ENCODE measurements at places on chromosomes 5 and 9. TPM values are rescaled to one million over a fixed set of nuclear protein-coding genes. Genes with fewer than 3 reads are reported as not detected.

The SGCD gene
- polyA plus RNA-seq: 5.0 TPM

GRCh38 chr5:100789694-100790093 is 113.4 kb downstream of the ST8SIA4 start:
- no peak for DNase-seq

DNA sequence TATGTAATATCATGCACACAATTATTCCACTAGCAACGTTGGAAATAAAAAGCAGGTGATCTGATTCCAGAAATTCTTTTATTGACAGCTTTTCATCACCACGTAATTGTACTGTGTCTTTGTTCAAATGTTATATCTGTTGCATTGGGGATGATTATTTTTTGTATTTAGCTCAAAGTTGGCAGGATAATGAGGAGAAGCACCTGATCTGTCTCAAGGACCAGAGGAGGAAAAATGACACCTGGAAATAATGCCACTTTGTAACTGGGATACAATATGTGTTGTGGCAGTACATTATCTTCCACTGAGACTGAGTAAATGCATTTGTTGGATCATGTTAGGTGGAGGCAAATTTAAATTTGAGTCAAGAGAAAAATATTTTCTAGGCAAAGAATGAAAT is 1298.8 kb upstream of the CDH6 start:
- no peak for DNase-seq

The INSL6 gene
- polyA plus RNA-seq: 18.7 TPM

DNA sequence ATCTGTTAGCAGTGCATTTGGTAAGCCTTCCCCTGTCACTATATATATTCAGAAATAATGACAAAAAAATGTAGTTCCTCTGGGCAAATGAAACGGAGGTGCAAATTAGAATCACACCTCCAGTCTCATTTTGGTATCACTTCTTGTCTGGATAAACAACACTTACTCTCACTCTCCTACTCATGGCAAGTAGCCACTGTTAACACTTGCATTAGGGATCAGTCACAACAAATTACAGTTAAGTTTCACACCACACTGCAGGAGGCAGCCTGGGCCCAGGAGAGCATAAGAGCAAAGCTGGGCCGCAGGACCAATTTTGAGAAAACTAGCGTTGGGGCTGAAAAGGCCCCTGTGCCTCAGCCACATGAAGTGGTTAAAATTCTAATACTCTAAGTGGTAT is 161.0 kb downstream of the ELAVL2 start:
- DNase-seq: no peak

The CDH6 gene
- polyA plus RNA-seq: 3.6 TPM

GRCh38 chr5:38494763-38495162 is 61.7 kb downstream of the LIFR start:
- no peak for DNase-seq

The SLC6A3 gene
- 0.83 TPM for polyA plus RNA-seq

The LCN9 gene
- polyA plus RNA-seq: not detected

DNA sequence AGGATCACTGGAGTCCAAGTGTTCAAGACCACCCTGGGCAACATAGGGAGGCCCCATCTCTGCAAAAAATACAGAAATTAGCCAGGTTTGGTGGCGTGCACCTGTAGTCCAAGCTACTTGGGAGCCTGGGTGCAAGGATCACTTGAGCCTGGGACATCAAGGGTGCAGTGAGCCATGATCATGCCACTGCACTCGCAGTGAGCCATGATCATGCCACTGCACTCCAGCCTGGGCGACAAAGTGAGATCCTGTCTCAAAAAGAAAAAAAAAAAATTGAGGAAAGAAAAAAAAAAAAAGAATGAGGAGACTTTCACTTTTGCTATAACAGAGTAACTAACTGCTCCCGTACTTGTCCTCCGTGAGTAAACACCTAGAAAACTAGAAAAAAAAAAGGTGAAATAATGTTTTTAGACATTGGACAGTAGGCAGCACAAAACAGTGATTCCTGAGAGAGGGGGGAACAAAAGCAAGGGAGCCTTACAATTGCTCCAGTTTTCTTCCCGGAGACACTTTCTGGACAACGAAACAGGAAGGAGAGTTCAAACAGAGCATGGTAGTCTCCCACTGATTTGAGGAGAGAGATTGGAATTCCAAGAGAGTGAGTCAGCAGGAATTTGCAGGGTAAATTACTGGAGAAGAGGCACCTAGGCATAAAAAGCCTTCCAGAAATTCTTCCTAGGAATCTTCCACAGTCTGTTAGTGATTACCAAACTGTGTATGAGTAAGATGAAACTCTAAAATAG is 6.9 kb upstream of the ZBTB5 start:
- DNase-seq: no peak

The SCGB3A2 gene
- not detected for polyA plus RNA-seq

The PCDH1 gene
- 5.6 TPM for polyA plus RNA-seq

The HK3 gene
- polyA plus RNA-seq: 10.9 TPM

- no peak for DNase-seq
Observed at GRCh38 chr5:29077451-29077850, 2039.1 kb upstream of the CDH9 start.

GRCh38 chr9:135249711-135250110 is 162.2 kb downstream of the OLFM1 start:
- DNase-seq: no peak

DNA sequence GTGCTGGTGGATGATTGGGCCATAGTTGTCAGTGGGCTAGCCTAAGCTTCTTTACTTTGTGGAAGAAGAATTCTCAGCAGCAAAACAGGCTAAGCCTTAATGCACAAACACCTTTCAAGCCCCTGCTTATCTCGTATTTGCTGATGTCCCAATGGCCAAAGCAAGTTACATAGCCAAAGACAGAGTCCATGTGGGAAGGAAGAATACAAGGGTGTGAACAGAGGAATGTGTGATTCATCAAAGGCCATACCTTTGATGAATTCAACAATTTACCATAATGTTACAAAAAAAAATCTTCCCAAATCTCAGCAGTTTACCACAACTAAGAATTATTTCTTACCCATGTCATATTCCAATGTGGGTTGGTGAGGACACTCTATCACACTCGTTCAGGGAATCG is 1.2 kb upstream of the YTHDC2 start:
- DNase-seq: no peak

- DNase-seq: no peak
Observed at GRCh38 chr9:91004992-91005391, 203.4 kb downstream of the SYK start.

DNA sequence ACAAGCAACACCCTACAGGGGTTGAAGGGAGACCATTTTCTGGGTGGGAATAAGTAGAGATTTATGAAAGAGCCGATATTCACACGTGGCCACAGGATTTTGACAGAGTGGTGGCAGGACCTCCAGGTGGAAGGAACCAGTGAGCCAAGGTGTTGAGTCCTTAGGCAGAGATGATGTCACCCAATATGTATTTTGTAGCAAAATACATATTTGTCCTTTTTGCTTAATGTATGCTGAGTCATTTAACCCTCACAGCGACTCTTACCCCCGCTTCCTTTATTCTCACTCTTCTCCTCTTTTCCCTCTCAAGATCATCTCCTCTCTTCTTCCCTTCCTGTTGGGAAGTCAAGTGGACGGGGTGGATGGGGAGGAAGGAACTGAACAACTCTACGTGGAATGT is 215.7 kb upstream of the S1PR3 start:
- no peak for DNase-seq

All from testis (tissue), 5 donors.